ENCODE measurements at places on chromosomes 12 and 14.

- no peak for DNase-seq
These were observed 42.1 kb downstream of the ELK3 start for GRCh38 chr12:96236221-96236822.

- DNase-seq: no peak
These were observed 27.9 kb downstream of the DYRK4 start for GRCh38 chr12:4589941-4590340.

DNA sequence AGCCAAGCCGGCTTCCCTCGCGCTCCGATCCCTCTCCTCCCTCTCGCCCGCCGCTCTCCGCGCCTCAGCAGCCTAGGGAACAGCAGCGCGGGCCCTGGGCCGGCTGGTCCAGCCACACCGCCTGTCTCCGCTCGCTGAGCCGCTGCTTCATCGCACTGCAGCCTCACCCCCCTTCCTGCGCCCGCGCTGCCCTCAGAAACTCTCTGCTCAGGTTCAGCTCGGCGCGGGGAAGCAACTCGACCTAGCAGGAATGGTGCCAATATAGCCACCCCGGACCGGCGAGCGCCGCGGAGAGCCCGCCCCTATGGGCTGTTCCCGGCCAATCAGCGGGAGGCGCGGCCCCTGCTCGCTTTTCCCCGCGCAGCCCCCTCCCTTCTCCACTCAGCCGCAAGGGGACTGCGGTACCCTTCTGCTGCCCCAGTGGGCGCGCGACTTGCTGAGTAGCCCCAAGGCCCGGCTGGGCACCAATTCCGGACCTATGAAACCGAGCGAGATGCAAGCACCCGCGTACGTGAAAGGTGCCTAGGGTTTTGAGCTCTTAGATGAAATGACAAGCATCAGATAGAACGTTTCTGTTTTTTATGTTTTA lies at the start of gene ADAMTS20:
TSS of gene ADAMTS20 (minus strand) at position 233 of the 589 bp plus-strand sequence. CDS start 282 bp downstream, outside the sequence.
- no peak for DNase-seq

DNA sequence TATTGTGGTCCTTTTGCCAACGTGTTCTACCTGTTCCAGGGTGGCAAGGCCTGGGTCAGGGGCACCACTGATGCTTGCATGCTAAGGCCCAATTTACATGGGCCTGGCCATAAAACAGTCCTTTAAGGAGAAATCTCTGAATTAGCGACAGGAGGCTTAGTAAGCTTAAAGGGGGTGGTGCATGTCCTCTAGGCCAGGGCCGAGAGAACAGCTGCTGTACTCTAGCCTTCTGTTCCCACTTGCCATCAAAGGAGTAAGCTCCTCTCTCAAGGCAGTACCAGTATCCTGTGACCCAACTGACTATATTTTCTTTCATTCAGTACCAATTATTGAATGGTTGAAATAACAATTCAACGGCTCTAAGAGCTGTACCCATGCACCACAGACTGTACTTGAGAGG lies 67.7 kb upstream of the ZDHHC17 start:
- no peak for DNase-seq

- no peak for DNase-seq
These were observed 35.9 kb upstream of the TMTC2 start for GRCh38 chr12:82650627-82651337.

DNA sequence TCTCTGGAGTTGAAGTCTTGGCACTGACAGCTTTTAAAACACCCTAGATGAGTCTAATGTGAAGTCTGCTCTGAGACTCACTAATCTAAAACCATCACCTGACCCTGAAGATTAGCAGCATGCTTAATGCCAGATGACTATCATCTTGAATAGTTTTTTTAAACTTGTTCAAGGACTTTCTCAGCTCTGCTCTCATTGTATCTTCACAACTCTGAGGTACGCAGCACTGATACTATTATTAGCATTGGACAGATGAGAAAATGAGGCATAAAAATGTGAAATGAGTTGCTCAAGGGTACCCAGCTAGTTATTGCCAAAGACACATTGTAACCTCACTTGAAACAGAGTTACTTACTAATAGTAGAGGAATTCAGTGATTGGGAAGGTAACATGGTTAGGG lies 4.8 kb downstream of the SLC38A1 start:
- DNase-seq: no peak

- no peak for DNase-seq
These were observed 67.0 kb downstream of the C2CD5 start for GRCh38 chr12:22477166-22477893.

DNA sequence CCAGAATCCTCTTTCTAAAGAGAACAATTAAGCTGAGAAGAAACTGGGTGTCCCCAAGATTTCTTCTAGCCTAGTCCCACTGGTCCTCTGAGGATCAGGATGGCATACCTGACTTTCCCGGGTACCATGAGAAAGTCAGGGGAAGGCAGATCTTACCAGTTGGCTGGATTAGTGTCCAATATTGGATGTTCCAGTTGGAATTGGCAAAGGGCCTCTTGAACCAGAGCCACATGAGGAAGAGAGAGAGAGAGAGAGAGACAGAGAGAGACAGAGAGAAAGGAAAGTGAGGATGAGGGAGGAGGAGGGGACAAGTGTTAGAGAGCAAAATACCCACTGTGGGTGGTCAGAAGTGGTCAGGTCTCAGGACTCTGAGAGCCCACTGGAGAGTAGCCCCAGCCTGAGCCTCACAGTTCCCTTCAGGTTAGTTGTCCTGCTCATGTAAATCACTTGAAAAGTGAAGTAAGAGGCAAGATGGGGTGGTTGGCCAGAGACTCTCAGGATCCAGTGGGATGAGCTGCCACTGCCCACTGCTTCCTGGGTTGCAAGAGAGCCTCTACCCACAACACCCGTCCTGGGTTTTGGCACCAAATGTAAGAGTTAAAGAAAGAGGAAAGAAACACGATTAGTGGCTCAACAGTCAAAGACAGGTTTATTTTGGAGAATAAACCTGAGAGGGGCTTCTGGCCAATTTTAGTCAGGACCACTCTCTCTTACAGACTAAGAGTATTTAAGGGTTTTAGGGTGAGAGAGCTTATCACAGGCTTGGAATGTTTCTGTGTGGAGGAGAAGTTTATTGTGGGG lies 28.4 kb upstream of the A2M start:
- no peak for DNase-seq

DNA sequence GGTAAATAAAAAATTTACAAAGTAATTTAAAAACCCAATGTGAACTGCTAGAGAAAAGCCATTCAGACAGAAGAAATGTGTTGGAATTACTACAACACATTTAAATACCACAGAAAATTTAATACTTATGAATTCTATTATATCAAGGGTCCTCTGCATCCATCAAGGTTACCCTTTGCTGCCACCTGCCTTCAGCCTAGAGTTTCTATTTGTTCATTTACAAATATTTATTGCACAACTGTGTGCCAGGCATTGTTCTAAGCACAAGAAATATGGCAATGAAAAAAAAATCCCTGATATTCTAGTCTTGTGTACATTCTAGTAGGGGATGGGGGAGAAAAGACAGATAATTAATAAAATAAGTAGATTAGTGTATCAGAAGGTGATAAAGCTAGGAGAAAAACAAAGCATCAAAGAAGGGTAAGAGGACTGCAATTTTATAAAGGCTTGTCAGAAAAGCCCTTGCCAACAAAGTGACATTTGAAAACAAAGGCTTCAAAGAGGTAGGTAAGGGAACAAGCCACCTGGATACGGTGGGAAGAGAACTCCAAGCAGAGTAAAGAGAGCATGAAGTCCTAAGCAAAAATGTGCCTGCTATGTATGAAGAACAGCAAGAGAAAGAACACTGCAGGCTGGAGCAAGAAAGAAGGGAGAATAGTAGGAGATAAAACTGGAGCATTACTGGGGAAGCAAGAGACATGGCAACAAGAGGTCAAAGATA lies 59.1 kb upstream of the SLC6A13 start:
- no peak for DNase-seq

DNA sequence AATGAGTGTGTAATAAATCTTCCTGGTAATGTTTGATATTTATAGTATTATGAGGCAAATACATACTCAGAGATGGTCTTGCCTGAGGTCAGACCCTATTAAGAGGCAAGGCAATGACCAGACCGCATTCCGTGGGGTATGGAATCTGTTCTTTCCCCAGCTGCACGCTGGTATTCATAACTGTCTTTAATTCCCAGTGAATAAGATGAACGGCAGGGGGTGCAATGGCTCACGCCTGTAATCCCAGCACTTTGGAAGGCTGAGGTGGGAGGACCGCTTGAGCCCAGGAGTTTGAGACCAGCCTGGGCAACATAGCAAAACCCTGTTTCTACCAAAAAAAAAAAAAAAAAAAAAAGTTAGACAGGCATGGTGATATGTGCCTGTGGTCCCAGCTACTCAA lies 44.6 kb downstream of the ERO1A start:
- DNase-seq: no peak

DNA sequence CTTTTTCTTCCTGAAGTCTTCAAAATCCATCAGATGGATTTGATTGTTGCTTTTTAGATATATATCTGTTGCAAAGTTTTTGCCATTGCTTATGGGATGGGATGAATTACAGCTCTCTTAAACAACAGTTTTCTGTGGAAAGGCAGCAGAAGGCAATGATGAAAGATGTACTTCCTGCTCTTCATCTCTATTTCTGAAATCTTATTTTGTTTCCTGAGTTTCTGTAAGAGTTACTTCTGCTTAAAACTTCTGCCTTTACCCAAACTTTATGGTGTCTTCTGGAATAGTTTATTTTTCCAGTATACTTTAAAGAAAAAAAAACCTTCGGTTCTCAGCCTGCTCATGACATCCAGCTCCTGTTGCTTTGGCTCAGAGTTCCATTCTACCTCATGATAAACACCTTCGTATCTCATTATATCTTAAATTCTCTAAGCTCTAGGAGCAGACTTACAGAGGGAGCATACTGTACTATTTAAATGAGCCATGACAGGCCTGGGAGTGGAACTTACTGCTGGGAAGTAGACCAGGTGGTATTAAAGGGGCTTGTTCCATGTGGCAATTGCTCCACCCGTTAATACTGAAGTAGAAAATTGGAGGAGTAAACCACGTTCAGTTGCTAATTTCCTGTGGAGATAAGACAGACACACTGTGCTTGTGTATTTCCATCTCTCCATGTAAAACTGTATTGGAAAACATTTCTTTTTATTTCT lies 288.4 kb downstream of the FBXL14 start:
- no peak for DNase-seq

- DNase-seq: no peak
These were observed 13.4 kb downstream of the UBC start for GRCh38 chr12:124901003-124901402.

GRCh38 chr14:85587151-85587711 lies 57.3 kb downstream of the FLRT2 start:
- no peak for DNase-seq

DNA sequence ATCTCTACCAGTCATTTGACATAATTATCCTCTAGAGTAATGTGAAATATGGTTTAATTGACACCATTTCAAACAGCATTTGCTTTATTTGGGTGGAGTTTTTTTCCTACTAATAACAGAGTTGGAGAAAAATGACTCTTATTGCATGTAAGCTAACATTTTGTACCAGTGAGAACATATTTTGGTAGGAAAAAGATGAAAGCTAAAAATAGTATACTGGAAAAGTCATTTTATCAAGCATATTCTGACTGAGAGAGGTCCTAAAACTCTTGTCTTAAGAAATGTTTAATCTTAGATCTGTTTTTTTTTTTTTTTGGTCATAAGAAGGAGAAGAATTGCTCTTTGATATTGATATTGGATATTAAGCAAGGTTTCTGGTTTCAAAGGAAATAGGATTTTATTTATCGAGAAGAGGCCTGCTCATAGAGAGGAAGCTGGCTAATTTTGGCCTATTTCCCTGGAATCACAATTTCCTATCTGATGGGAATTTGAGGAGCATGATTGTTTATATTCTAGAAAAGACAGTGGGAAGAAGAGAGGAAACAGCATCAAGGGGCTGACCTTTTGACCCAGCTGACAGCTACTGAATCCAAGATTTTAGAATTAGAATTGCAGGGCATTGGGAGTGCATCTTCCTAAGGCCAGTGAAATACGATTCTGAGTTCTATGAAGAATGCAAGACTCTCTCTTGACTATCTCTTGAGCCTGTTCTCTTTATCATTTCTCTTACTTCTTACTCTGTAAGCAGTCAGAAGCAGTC lies 19.4 kb downstream of the OTOGL start:
- no peak for DNase-seq

DNA sequence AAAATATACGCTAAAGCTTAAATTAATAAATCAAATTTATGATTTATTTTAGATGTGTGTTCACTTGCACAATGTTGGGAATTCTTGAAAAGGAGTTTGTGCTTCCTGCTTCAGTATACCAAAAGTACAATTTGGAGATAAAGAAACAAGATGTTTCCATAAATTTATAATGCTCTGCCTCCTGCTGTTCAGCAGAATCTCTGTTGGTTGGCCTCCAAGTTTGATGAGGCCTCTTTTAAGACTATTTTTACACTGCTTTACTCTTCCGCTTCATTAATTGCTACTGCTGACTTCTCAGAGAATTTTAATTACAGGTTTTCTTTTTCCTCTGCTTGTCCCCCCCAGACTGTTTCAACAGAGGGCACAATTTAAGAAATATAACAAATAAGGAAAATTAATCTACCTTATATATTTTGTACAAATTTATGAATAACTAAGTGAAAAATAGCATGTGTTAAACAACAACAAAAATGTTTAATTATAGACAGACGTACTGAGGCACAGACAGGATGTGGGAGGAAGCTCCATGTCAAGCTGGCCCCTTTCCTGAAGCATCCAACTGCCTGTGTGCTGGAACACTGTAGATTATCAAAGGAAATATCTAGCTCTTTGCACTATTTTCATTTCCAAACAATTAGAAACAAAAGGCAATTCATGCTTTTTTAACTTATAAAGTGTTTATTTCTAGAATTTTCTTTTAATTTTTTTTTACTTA lies 83.9 kb downstream of the PIK3C2G start:
- no peak for DNase-seq

- no peak for DNase-seq
These were observed 87.3 kb upstream of the E2F7 start for GRCh38 chr12:77152623-77153193.

- no peak for DNase-seq
These were observed 691.4 kb upstream of the TBX3 start for GRCh38 chr12:115375186-115375991.

DNA sequence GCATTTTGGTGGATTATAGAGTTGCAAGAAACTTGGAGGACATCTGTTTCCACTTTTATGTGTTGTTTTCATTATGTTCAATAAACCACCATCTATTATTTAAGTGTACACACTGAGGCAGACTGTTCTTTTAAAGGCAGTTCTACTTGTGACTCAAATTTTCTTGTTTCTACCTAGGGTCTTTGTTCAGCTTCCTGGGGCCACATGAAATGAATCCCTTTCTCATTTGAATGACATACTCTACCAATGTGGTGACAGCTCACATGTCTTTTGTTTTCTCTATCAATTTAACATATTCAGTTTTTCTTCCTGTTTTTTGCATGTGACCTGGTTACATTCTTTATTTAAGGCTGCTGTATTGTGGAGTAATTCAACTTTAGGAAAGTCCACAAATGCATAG lies 7.9 kb downstream of the SLC16A7 start:
- DNase-seq: no peak

Measured in activated naive CD4-positive, alpha-beta T cell treated with anti-CD3 and anti-CD28 coated beads, Interleukin-2, amount 50 U/mL, for 16 hours (primary cell).